ENCODE measurements at places on chromosomes 6 and 20. TPM values are rescaled to one million over a fixed set of nuclear protein-coding genes. Genes with fewer than 3 reads are reported as not detected.

PLCB1 gene
- total RNA-seq = 1.9 TPM

SCUBE3 gene
- not detected for total RNA-seq

NKX2-4 gene
- not detected for total RNA-seq

DNA sequence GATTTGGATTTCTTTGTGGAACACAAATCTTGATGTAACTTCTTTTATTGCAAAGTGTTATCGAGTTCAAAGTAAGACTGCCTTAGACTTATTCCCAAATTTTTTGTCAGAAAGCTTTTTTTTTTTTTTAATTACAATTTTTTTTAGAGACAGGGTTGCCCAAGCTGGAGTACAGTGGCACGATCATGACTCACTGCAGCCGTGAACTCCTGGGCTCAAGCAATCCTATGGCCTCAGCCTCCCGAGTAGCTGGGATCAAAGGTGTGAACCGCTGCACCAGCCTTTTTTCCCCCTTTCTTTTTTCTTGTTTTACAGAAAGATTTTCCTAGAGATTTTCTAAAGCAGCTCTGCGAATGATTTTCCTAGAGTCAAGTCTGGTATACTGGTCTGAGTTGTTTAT, 2.8 kb downstream of the RIOK1 start:
- peaks cover 31% of the 10 kb centered on the region for H3K36me3 ChIP-seq
- no peak for DNase-seq
- peaks cover 41% of the 10 kb centered on the region for H3K4me1 ChIP-seq
- H3K27ac ChIP-seq = no peak overlapping the region
- no peaks in the 10 kb centered on the region for H3K27me3 ChIP-seq

EPHA7 gene
- total RNA-seq = not detected

DNA sequence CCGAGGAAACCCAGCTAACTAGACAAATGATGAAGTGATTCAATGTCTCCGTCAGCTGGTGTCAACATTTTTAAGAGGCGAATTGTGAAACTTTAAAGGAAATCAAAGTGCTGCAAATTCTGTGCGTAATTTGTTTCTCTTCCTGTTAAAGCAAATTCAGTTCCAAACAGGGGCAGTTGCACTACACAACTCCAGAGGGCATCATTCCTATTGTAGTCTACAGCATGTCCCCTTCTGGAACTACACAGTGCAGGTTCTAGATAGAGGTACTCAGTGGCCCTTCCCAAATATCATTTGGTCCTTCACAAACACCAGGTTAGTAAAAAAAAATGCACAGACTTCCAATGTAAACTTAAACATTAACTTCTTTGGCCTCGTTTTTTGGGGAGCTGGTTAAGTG, 38.3 kb upstream of the SMLR1 start:
- no peak overlapping the region for H3K27ac ChIP-seq
- H3K4me1 ChIP-seq = no peaks in the 10 kb centered on the region
- H3K36me3 ChIP-seq = no peaks in the 10 kb centered on the region
- DNase-seq = no peak
- H3K4me3 ChIP-seq = no peak overlapping the region

DNA sequence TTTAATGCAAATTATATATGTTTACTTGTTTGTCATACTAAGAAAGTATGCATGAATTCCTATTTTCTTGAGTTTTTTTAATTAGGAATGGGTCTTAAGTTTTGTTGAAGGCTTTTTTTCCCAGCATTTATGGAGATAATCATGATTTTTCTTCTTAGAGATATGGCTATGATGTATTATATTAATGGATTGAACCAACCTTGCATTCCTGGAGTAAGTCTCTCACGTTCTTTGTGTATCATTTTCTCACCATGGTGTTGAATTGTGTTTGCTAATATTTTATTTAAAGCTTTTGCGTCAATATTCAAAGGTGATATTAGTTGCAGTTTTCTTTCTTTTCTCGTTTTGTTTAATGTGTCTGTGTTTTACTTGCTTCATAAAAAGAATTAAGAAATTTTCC, 48.4 kb upstream of the SLC35D3 start:
- H3K4me3 ChIP-seq = no peak overlapping the region
- peaks cover 38% of the 10 kb centered on the region for H3K36me3 ChIP-seq
- no peak overlapping the region for H3K27ac ChIP-seq
- H3K27me3 ChIP-seq = no peaks in the 10 kb centered on the region
- DNase-seq = no peak
- no peaks in the 10 kb centered on the region for H3K4me1 ChIP-seq

- no peak overlapping the region for H3K4me3 ChIP-seq
- peaks cover 2% of the 10 kb centered on the region for H3K36me3 ChIP-seq
- no peak overlapping the region for H3K27ac ChIP-seq
- H3K27me3 ChIP-seq = no peaks in the 10 kb centered on the region
These were observed 27.9 kb downstream of the CDYL start for GRCh38 chr6:4804095-4804494.
